ENCODE measurements at places on chromosomes 7 and 10.

- no peak for DNase-seq
These were observed 28.3 kb downstream of the ZNF365 start for GRCh38 chr10:62402508-62402907.

- no peak for DNase-seq
These were observed 219.5 kb upstream of the NRP1 start for GRCh38 chr10:33553748-33554571.

- DNase-seq: no peak
These were observed 53.8 kb downstream of the INPP5A start for GRCh38 chr10:132591166-132591971.

- DNase-seq: no peak
These were observed 133.5 kb downstream of the SGMS1 start for GRCh38 chr10:50490241-50490640.

GRCh38 chr7:121609208-121609607 is 213.1 kb upstream of the FAM3C start:
- DNase-seq: no peak

- DNase-seq: no peak
These were observed 23.9 kb upstream of the TMEM273 start for GRCh38 chr10:49212076-49212475.

DNA sequence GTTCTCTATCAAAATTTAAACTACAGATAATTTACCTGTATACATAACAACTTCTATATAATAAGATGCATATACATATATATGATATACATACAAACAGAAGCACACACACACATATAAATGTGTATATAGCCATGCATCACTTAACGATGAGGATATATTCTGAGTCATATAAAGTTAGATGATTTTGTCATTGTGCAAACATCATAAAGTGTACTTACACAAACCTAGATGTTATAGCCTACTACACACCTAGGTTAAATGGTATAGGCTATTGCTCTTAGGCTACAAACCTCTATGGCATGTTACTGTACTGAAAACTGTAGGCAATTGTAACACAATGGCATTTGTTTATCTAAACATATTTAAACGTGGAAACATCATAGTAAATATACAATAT is 937.6 kb upstream of the KCND2 start:
- no peak for DNase-seq

DNA sequence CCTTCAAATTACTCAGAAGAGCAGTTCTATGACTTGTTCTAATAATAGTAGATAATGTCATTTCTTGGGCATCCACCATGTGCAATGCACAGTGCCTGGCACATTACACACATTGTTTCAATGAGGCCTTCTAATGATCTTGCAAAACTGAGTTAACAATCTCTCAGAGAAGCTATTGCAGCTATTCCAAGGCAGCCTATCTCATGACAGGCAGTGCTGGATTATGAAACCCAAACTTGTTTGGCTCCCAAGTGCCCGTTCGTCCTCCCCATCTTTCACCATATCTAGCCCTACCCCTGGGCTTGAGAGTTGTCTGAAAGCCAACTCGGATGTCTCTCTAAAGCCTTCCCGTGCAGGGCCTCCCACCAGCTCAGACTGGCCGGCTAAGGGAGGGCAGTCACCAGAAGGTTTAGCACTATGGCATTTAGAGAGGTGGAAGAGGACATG is 405.1 kb downstream of the PLXNA4 start:
- DNase-seq: no peak

DNA sequence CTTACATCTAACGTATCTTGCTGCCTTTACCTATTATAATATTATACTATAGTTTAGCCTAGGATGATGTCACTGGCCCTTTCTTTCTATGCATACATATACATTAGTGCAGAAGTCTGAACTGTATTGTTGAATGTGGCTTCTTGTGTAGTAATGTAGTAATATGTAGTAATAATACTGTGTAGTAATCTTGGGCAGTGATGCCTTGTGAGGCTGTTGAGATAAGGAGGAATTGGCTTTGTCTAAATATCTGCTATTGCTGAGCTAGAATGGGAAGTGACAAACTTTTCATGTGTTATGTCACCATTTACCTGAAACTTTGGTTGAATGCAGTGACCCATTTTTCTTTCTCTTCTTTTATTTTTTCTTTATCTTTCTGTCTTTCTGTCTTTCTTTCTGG is 11.0 kb downstream of the GLCCI1 start:
- DNase-seq: no peak

- DNase-seq: peak; percentile 94
These were observed 181.3 kb downstream of the TAX1BP1 start for GRCh38 chr7:27921081-27921836.

DNA sequence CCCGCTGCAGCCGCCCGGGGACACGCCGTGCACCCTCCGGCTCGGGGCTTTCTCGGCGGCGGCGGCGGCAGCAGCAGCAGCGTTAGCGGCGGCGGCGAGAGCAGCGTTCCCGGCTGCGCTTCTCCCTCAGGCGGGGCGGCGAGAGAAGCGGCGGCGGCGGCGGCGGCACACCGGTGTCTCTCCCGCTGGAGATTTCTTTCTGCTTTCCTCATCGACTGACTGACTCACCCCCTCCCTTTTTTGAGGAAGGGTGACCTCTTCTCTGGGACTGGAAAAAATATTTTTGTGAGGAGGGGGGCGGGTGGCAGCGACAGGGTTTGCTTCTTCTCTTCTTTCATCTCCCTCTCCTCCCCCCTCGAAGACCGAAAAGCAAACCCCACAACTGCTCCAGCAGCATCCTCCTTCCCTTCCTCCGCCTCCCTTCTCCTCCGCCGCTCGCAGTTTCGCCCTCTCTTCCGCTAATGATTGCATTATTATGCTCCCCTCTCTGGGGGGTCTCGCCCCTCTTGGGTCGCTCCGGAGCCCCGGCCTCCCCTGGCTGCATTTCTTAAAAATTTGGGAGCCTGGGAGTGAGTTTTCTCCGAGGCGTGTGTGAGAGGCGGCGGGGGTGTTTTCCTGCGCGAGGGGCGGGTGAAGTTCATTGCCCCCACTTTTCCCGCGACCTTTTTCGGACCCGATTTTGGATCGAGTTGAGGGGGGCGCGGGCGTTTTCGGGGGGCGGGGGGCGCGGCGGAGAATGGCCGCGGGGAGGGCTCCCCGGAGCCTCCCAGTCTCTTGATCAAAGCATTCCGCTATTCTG is 411 bp downstream of the AUTS2 start:
- no peak for DNase-seq

DNA sequence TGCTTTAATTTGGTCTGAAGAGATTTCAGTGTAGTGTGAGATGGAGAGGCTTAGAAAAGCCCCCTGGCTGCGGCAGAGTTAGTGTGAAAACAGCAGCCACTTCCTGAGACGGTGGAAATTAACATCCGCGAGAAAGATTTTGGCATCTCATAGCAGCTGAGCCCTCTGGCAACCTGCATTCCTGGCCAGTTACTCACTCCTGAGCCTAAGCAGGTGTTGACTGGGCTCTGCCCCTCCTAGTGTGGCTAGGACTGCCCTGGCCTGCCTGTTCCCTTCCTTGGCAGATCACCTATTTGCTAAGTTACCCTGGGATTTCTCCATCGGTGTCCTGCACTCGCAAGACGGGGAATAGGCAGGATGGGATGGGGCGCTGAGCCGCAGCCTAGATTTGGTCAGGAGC is 57.6 kb upstream of the LMTK2 start:
- DNase-seq: no peak

DNA sequence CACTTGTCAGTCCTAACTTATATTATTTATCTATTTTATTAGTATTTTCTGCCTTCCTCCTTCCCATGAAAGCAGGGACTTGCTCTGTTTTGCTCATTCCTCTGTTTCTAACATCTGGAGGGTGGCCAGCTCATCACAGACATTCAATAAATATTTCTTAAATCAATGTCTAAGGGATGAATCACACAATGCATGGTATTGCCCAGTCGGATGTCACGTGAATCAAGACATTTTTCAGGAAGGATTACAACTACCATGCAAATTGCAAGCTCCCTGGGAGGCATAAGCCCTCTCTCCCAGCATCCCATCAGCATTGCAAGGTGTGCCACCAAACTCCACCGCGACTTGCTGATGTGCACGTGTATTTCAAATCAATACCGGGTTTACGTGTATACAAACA is 146.6 kb upstream of the RNF32 start:
- no peak for DNase-seq

DNA sequence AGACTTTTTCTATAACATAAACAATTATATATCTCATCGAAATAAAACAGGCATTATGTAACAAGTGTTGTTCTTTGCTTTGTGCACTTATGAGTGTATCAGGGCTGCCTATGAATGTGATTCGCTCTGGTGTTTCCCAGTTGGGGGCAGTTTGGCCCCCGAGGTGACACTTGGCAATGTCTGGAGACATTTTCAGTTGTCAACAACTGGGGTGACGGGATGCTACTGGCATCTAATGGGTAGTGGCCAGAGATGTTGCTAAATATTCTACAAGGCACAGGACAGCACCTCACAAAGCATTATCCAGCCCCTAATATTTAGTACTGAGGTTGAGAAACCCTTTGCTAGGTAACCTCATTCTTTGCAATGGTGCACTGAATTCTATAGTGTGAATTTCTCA is 83.3 kb downstream of the PLCE1 start:
- no peak for DNase-seq

GRCh38 chr10:85148693-85149640 is 820.6 kb downstream of the CCSER2 start:
- DNase-seq: no peak

- no peak for DNase-seq
These were observed 11.7 kb downstream of the ARHGAP19 start for GRCh38 chr10:97280783-97281182.

GRCh38 chr10:91367127-91367531 is 43.0 kb upstream of the HECTD2 start:
- DNase-seq: no peak

DNA sequence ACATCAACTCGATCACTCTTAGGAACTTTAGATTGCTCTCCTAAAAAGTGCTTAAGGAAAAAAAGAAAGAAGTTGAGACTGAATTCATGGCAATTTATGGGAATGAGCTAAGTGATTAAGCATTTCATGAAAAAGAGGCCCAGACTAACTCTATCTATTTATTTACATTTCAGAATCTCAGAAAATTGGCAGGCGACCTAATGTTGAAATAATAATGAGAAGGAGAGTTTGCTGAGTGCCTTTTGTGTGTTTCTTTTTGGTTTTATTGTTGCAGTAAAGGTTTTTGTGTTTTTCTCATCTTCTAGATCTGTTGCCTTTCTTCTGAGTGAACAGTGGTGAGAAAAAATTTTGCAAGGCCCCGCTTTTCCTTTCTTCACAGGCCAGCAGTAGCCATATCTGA is 3.8 kb downstream of the GRK5 start:
- peak; percentile 87 for DNase-seq

DNA sequence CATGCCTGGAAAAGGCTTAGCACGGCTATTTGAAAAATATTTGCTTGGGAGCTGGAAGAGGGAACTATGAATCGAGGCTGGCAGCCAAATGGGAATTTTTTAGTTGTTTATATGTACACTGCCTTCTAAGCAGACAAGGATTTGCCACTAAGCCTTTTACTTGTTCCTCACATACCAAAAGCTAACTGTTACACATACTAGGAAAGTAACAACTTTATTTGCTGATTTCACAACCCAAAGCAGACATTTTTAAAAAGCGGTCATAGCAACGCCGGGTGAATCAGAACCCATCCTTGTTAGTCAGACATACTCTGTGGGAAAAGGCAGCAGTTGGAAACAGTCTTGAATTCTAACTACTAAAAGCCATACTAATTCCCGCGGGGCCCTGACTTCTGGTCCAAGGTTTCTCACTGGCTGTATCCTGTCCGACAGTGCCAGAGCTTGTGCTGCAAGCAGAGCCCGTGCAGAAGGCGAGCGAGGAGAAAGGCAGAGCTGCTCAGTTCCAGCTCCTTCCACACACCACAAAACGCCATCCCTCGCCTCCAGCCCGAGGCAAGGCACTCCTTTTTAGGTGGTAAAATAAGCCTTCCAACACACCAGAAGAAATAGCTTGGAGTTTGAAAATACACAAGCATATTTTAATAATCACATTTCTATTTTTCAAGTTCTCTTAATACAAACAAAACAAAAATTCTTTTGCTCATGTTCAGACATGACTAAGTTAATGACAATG is 89.2 kb downstream of the RNF216 start:
- peak; percentile 99 for DNase-seq

- DNase-seq: no peak
These were observed 24.1 kb upstream of the PRKAR2B start for GRCh38 chr7:107020400-107020799.

Measured in BJ (cell line).